ENCODE measurements at places on chromosomes 1 and 21.

DNA sequence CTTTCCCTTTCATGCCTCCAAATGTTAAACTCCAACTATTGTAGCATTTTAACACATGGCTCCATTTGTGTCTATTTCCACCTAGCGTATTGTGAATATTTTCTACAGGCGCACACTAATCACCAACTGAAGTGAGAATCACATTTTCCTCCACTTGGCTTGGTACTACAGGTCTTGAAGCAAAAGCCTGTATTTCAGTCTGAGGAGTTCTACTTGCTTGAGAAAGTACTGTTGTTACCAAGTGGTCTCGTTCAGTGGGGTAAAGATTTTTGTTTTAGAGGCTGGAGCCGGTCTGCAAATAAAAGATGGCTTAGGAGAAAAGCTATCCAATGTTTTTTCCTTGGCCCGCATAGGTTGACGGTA lies 550 bp upstream of the PTBP2 start:
- no peak for DNase-seq

DNA sequence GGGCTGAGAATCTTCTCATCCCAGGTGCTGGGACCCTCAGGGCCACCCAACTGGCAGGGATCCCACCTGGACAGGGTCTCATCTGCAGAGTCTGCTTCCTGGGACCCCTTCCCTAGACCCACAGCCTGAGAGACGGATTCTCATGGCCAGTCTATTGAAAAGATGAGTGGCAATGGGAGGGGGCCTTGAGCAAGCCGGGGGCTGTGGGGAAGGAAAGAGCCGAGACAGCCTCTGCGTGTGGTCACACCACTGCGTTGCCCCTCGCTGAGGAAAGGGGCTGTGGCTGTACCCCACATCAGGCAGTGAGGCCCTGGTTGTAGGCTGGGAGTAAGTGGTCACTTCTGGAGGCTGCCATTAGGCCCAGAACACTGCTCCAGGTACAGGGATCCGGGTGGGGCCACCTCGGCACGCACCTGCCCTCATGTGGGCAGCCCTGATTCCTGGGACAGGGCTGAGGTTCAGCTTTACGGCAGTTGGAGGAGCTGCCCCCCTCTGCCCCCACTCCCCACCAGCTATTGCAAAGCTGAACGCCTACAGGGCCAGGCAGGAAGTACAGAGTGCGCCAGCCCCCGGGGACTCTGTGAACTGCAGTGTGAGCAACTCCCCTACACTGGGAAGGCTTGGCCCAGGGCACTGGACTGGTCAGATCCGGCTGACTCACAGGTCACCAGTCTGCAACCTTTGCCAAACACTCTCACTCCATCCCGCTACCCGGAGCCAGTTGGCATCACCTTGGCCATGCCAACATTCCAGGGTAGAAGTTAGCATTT lies 106.9 kb downstream of the RIPK4 start:
- DNase-seq: no peak

DNA sequence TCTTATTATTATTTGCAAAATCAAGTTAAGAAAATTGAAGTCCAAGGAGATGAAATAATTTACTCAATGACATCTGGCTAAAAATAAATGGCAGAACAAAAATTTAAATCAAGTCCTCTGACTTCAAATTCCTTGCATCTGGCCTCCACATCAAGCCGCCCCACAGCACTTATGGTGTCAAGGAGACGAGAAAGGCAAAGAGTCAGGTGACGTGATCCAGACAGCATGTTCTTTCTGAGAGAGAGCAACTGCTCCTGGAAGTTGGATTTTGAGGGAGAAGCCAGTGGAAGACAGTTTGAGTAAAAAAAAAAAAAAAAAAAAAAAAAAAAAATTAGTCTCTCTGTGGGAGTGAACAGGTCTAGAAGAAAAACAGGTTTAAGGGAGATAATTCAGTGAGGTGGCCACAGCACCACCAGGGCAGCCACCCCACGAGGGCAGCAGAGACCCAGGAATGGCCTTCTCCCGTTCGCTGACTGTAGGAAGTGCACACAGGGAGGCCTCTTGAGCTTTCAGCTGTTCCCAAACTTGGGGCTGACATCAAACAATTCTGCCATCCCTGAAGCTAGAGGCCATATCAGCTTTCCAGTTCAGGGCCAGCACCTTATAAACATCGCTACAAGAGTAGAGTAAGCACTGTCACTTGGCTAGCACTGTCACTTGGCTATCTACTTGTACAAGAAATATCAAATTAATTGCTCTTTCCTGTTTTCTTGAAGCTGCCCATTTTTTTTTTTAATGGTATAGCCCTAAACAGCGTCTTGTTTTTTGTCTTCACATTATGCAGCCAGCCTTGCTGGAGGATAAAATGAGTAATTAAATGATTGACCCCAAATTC lies 7.8 kb downstream of the C1orf162 start:
- DNase-seq: peak; percentile 1

- peak; percentile 64 for DNase-seq
Measured at GRCh38 chr1:100037927-100038659, 68.3 kb downstream of the SLC35A3 start.

DNA sequence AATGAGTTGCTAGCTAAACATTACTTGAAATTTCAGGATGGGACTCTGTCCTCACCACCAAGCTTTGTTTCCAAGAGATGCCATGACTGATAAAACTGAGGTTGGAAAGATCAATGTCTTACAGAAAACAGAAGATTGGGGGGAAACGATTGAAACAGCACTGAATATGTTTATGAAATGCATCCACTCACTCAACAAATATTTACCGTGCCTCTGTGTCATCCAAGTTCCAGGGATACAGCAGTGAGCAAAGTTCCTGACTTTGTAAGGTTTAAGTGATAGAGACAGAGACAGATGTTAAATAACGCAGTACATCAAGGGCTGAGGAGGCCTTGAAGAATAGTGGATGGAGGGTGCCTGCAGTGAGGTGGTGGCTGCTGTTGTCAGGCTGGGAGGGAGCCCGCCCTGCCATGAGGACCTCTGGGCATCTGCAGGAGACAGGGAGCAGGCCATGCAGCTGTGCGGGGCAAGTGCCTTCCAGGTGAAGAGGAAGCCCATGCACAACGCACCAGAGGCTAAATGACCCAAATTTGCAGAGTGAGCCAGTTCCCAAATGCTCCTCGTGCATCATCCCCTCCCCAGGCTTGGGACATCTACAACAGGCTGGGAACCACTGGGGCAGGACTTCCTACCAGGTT lies 108.0 kb downstream of the HLCS start:
- DNase-seq: no peak

- DNase-seq: no peak
Measured at GRCh38 chr1:25051504-25051903, 121.4 kb upstream of the RUNX3 start.

- no peak for DNase-seq
Measured at GRCh38 chr1:28845786-28846543, 34.0 kb downstream of the OPRD1 start.

GRCh38 chr1:86650065-86650464 lies 54.3 kb upstream of the SH3GLB1 start:
- no peak for DNase-seq

DNA sequence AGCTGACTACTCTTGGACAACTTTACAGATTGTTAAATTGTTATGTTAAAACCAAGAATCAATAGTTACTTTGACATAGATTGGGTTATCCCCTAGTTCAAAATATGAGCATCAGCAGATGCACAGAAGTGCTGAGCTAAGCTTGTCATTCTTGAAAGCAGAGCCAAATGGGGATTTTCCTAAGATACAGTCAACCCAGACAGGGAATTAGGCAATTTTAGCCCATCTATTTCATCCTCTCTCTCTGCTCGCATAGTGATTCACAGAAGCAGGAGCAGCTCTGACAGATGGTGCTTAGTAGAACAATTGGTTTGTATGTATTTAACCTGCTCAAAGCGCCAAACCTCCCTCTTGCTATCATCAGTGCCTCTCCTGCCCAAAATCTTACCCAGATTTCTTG lies 27.9 kb upstream of the PRRC2C start:
- DNase-seq: no peak

DNA sequence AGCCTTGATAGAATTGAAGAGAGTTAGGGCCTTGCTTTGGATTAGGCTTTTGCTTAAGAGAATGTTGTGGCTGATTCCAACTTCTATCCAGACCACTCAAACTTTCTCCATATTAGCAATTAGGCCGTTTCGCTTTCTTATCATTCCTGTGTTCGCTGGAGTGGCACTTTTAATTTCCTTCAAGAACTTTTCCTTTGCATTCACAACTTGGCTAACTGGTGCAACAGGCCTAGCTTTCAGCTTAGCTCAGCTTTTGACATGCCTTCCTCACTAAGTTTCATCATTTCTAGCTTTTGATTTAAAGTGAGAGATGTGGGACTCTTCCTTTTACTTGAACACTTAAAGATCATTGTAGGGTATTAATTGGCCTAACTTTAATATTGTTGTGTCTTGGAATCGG lies 183.6 kb upstream of the L1TD1 start:
- no peak for DNase-seq

DNA sequence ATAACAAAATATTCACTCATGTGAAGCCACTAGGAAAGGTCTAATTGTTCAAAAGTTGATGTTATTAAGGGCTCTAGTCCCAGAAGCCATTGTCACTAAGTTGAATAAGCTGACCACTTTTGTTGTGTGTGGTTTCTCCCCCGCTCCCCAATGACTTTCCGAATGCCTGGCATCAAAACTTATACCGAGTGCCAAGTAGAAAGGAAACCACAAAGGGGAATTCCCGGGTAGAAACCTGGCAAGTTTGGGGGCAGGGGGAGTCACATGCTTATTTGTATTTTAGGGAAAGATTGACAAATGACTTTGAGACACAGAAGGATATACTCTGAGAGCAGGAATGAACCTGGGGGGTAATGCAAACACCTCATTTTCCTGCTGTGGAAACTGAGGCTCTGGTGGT lies 154.1 kb downstream of the TGFBR3 start:
- no peak for DNase-seq

DNA sequence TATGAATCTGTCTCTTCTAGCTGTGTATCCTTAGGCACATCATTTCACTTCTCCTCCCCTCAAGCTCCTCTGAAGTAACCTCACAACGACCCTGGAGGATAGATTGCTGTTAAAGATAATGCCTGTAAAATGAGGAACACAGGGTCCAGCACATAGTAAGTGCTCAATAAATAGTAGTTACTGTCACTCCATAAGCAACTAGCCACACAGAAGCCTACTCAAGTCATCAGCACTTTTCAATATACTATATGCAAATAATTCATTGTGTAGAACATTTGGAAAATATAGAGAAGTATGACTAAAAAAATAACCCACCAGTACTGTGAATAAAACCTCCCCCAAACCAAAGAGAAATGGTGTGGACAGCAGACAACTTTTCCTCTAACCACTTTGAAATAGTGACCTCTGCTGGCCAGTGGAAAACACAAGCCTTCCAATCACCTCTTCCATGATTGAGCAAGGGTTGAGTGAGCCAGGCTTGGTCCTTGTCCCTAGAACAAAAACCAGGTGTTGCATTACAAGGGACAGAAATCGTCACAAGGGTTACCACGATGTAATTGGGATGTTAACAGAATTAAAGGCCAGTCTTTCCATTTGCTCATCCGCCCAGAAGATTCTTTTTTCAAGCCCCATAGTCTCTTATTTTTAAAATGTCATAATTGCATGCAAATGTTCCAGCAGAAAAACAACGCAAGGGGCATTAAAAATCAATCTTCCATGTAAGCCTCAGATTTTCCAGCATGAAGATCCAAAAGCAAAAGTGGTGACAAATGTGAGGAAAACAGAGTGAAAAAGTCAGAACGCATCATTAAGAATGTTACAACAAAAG lies 15.7 kb upstream of the GLIS1 start:
- DNase-seq: peak; percentile 9

DNA sequence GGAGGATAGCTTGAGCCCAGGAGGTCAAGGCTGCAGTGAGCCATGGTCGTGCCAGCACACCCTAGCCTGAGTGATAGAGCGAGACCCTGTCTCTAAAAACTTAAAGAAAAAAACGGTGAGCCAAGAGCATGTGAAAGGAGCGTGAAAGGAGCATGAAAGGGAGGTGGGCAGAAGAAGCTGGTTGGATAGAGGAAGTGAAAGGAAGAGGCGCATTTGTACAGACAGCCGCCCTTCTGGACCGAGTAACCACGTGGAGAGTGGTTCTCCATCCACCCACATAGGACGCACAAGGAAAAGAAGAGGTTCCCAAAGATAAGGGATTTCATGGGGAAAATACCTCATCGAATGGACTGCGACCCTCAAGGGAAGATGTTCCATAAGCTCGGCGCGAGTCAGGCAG lies 60.4 kb upstream of the IFNAR2 start:
- no peak for DNase-seq

DNA sequence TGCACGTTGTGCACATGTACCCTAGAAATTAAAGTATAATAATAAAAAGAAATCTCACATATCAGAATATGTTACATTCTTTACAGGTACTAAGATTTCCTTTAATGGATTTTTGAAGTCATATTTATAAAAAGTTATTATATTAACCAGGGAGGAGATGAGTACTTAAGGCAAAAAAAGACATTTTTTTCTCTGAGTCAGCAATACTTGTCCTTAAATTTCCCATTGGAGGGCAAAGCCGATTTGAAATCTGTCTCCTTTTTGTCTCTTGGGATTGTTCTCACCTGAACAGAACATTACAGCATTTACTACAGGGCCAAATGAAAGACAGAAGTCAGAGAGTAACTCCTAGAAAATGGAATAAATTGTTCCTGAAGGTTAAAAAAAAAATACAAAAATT lies 26.3 kb upstream of the SLC16A1 start:
- no peak for DNase-seq

GRCh38 chr1:161172349-161172748 lies 5.0 kb downstream of the B4GALT3 start:
- DNase-seq: no peak

GRCh38 chr21:15809818-15810217 lies 80.0 kb downstream of the USP25 start:
- DNase-seq: no peak

Data from NCI-H1930 (cell line).